Kidney (tissue), 22 donors: ENCODE measurements at places on chromosomes 6 and 20.

DNA sequence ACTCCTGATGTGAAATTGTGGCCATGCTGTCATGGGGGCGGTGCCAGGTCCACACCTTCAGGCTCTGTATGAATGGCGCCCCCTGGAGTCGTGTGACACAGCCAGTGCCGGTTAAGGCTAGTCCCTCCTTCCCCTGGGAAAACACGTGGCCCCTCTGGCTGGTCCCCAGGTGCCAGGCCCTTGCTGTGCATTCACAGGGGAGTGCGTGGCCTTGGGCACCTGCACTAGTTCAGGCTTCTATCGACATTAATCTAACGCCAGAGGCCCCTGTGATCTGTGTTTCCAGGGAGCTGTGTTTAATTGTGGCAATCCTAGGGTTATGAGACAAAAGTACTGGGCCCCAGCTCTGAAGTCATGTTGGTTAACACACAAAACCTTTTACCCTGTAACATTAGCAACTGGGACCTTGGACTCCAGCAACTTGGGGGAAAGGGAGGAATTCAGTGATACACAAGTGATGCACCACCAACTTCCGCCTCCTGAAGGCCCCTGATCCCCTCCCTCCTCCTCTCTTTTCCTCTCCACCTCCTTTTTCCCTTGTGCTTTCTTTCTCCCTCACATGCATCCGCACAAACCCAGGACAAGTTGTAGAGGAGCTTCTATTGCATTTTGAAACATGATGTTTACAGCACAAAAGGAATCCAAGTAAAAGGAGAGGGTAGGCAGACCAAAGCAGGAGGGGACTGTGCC is 74.0 kb downstream of the SSR1 start:
- peak; percentile 90 for DNase-seq

DNA sequence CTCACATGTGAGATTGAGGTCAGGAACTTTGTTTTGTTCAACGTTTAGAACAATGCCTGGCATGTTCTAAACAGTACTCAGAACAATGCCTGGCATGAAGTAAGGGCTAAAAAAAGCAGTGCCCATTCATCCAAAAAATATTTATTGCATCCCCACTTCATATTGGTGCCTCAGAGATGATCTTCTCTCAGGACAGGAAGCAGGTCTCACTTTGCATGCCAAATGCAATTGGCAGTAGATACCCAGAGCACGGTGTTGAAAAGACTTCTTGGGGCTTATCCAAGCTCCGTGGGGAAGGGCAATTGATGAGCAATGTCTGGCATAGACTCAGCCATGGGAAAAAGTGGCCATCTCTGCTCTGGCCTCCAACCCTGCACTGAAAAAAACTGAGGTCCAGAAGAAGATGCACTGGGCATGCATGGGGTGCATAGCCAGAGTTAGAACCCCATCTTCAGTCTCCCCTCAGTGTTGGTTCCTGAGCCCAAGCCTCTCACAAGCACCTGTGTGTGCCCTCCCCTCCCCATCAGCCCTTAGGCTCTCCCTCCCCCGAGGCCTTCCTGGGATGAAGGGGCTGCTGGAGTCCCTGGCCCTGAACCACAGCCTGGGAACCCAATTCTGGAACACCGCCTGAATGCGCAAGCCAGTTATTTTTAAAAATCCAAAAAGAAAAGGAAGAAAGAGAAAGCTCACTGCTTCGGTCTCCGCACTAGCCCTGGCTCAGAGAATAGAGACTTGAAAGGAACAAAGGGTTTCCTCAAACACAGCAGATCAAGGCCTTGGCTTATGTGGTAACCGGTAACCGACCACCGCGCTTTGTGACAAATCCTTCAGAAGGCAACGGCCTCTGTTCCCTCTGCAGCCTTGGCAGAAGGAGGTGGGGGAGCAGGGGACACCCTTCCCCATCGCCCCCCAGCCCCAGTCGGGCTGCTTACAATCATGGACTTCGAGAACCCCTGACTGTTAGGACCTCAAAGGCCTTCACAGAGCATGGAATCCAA is 78.5 kb upstream of the SIRPA start:
- DNase-seq, result peak; percentile 20

DNA sequence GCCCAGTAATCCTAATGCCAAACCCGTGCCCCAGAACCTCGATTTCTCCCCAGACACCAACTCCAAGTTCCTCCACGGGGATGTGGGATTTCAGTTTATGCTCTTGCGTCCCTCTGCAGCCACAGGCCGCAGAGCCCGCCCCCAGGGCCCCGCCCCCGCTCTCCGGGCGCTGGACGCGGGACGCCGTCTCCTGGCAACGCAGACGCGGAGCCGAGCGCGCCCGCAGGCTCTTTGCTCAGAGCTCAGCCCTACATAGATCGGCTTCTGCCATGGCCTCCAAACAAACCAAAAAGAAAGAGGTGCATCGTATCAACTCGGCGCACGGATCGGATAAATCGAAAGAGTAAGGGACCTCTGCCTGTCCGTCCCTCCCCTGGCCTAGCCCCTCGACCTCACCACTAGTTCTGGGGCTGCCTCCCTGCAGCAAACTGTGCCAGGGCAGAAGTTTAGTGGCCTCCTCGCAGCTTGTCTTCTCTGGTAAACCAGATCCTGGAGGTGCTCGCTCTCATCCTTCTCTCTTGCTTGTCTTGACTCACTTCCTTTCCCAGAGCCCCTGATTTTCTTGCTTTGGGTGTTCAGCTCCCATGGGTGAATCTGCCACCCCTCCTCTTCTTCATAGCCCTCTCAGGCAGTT is at the start of gene ADGB:
ADGB (plus strand) TSS at position 201 of the 634 bp plus-strand sequence; CDS start at position 270, 69 bp downstream.
- DNase-seq, result peak; percentile 86

- DNase-seq, result no peak
Measured at GRCh38 chr6:87897663-87898062, 150.0 kb upstream of the SPACA1 start.

DNA sequence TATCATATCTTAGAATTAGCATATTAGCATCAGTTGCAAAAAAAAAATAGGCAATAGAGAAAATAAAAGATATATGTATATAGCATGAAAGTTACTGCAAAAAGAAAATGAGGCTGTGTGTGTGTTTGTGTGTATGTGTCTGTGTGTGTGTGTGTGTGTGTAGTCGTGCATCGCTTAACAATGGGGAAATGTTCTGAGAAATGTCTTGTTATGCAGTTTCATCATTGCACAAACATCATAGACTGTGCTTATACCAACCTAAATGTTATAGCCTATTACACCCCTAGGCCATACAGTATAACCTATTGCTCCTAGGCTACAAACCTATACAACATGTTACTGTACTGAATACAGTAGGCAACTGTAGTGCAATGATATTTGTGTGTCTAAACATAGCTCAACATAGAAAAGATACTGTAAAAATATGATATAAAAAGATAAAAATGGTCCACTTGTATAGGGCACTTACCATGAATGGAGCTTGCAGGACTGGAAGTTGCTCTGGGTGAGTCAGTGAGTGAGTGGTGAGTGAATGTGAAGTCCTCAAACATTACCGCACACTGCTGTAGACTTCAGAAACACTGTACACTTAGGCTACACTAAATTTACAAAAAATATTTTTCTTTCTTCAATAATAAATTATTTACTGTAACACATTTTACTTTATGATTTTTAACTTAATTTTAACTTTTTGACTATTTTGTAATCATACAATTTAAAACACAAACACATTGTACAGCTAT is 805.1 kb downstream of the KIF16B start:
- DNase-seq, result no peak

DNA sequence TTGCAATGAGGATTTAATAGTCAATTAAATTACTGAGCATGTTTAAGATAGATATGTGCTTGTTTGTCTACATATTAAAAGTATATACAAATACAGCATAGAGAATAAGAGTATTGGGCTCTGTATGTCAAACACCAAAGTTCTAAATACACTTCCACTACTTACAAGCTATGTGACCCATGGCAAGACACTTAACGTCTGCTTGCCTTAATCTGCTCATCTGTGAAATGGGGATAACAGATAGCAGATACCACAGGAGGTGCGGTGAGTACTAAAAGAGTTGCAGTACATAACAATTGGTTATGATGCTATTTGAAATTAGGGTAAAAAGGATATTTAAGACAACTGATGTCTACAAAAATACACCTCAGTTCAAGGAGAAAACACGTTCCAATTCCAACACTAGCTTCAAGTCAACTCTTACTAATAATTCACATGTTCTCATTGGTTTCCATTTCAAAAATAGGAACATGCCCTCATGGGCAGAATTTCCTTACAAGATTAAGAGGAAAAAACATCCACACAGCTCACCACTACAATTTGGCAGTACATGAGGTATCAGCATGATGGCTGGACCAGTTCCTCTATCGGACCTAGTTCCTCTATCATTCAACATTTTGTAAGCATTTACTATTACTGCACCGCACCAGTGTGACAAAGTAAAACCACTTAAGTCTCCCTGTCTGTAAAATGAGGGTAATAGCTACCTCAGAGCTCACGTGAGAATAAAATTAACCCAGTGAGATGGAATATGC is 101.1 kb downstream of the SMLR1 start:
- no peak for DNase-seq

DNA sequence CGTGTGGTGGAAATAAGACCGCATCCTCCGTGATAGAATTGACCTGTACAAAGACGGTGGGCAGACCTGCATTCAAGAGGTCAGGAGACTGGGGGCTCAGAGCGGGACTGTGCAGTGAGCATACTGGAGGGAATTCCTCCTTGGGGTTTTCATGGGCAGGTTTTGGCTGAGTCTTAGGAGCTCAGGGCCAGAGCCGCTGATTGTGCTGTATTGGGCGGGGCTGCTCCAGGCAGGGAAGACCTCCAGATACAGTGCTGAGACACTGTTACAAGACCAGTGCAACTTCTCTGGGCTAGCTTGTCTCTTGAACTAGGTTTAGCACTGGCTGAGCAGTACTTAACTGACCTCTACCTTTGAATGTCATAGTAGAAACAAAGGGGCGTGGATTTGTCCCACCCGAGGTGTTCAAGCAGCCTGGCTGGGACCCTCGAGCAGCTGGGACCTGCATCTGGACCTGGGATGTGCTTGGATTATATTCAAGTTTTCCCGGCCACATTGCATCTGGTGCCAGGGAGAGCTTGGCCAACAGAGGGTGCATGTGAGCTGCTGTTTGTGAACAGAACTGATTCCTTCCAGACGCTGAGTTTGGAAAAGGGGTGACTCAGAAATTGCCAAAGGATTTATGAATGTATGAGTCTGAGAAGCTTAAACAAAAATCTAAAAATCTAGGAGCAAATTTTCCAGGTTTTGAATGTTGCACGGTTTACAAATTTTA is 33.4 kb upstream of the SLC22A1 start:
- DNase-seq, result no peak
